HFFc6 (cell line): ENCODE measurements at places on chromosomes 12 and 14. TPM values are rescaled to one million over a fixed set of nuclear protein-coding genes. Genes with fewer than 3 reads are reported as not detected.

DNA sequence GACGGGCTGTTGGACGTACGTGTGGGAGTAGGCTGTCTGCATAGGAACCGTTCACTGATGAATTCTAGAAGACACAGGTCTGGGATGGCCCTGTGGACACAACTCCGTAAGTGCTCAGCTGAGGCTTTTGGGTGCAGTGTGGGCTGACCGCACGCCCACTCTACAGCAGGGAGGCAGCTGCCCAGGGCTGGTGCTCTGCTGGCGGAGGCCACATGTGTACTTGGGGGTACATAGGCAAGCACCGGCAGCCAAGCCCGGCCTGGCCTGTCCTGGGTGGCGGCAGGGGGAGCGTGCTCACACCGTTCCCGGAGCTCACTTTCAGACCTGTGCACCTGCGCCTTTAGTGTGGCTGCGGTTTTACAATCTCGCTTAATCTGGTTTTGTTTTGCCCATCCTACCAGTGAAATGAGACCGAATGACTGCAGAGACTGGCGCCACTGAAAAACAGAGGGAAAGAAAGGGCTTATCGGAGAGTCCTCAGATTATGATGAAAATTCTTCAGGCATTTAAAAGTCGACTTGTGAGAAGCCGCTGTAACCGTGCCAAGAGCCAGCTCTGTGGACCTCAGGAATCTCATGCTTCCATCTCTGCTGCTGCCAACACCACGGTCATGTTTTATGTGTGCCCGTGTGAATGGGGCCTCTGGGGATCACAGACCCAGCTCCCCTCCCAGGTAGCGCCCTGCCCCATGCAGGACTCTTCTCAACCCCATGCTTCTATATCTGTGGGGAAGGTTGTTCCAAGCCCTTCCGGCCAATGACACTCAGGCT is 45.8 kb downstream of the SSH1 start:
- DNase-seq = no peak

Gene SDS
- total RNA-seq = not detected in 2 replicates

DNA sequence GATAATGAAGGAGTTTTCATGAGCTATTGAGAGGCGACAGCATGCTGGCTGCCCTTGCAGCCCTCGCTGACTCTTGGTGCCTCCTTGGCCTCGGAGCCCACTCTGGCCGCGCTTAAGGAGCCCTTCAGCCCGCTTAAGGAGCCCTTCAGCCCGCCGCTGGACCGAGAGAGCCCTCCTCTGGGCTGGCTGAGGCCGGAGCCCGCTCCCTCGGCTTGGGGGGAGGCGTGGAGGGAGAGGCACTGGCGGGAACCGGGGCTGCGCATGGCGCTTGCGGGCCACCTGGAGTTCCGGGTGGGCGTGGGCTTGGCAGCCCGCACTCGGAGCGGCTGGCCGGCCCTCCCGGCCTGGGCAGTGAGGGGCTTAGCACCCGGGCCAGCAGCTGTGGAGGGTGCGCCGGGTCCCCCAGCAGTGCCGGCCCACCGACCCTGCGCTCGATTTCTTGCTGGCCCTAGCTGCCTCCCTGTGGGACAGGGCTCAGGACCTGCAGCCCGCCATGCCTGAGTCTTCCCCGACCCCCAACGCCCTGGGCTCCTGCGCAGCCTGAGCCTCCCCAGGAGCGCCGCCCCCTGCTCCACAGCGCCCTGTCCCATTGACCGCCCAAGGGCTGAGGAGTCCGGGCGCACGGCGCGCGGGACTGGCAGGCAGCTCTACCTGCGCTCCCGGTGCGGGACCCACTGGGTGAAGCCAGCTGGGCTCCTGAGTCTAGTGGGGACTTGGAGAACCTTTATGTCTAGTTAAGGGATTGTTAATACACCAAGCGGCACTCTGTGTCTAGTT is 20.1 kb upstream of the PAWR start:
- DNase-seq = no peak

Gene SVOP
- not detected in 3 replicates for total RNA-seq
